ENCODE measurements at places on chromosomes 6 and 20.

DNA sequence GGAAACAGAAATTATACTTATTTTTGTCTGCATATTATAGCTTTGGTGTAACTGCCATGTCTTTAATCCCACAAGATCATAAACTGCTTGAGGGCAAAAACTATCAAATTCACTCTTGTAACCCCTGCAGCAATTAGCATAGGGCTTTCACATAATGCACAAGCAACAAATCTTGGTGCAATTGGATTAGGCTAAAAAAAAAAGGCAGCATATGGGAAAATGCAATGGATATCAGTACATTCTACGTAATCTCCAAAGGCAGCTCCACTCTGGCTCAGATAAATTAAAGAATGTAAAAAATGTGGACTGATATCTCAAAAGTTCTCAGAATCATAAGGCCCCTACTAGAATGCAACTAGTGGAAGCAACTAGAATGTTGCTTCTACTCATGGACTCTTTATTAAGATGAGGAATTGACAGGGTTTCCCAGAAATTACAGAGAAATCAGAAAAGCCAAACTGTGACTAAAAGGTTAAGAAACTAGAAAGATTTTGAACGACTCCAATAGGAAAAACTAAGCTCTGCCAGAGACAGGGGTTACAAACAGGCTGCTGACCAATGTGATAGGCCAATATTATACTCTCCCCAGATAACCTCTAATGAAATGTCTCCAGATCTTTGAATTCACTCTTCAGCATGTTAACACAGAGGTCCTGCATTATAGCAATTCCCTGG lies 55.0 kb downstream of the FILIP1 start:
- DNase-seq: no peak

- DNase-seq: no peak
Observed at GRCh38 chr20:3109350-3110302, 25.1 kb upstream of the AVP start.

- no peak for DNase-seq
Observed at GRCh38 chr6:37182736-37183590, 13.0 kb downstream of the PIM1 start.

- no peak for DNase-seq
Observed at GRCh38 chr6:6711832-6712448, 123.4 kb downstream of the LY86 start.

DNA sequence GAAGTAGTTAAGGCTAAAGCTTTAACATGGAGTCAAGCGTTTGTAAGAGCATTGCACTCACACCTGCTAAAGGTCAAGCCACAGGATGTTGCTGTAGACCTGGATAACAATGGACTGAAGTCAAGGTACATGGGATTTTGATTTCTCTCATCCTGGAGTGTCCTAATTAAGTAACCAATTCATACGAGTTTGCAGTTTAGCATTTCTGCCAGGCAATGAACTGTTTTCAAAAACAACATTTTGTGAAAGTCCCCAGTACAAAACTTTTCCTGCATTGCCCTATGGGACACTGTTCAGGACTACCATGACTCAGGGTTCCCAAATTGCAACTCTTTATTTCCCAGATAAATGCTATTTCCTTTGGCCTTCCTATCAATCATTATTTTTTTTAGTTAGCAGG lies 17.4 kb upstream of the SIRPB1 start:
- no peak for DNase-seq
